Cardiac fibroblast (primary cell): ENCODE measurements at places on chromosomes 6 and 20.

GRCh38 chr20:17542993-17543412 lies 11.8 kb upstream of the BFSP1 start:
- DNase-seq: peak; percentile 90

- DNase-seq: no peak
These were observed 204.2 kb downstream of the BMP7 start for GRCh38 chr20:57062241-57062640.

DNA sequence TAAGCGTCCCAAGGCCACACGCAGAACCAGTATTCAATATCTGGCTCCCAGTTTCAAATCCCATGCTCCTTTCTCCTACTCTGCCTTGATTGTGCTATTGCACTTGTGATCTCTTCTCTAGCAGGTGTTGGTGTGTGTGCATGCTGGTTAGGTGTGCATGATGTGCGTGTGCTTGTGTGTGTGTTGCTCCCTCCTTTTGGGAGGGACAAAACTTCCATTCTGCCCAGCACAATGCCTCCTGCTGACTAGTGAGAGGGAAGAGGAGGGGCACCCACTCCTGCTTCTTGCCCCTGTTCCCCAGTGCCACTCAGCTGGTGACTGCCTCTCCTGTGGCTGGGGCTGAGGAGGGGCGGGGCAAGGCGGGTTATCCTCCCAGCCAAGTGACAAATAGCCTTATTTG lies 19.7 kb downstream of the CD40 start:
- DNase-seq: no peak

GRCh38 chr6:20348041-20348440 lies 53.6 kb upstream of the E2F3 start:
- no peak for DNase-seq

- peak; percentile 7 for DNase-seq
These were observed 476 bp downstream of the MEA1 start for GRCh38 chr6:43013097-43013842.

- no peak for DNase-seq
These were observed 24.3 kb upstream of the XRN2 start for GRCh38 chr20:21278829-21279228.

DNA sequence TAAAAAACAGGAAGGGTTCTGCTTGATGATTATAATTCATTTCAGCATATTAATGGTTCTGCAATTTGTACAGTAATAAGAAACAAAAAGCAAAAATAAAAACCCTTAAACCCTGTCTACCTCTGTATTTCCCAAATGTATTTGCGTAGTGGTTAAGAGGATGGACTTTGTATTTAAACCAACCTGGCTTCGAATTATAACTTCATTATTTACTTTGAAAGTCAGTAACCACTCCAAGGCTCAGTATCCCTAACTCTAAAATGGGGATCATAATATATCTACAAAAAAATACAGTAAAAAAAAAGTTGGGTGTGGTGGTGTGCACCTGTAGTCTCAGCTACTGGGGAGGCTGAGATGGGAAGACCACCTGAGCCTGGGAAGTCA lies 21.4 kb downstream of the PERP start:
- no peak for DNase-seq
